ENCODE measurements at places on chromosomes 3 and 15. TPM values are rescaled to one million over a fixed set of nuclear protein-coding genes. Genes with fewer than 3 reads are reported as not detected.

Gene CACNA2D2
- total RNA-seq = 0.68 TPM

- no peaks in the 10 kb centered on the region for H3K36me3 ChIP-seq
- no peak overlapping the region for H3K4me3 ChIP-seq
- peak overlapping the region; percentile 73 for H3K27ac ChIP-seq
- no peak for DNase-seq
- H3K4me1 ChIP-seq = peaks cover 48% of the 10 kb centered on the region
- no peaks in the 10 kb centered on the region for H3K27me3 ChIP-seq
Observed at GRCh38 chr3:65945480-65945879, 93.2 kb downstream of the MAGI1 start.

Gene CHRD
- total RNA-seq = 0.06 TPM

DNA sequence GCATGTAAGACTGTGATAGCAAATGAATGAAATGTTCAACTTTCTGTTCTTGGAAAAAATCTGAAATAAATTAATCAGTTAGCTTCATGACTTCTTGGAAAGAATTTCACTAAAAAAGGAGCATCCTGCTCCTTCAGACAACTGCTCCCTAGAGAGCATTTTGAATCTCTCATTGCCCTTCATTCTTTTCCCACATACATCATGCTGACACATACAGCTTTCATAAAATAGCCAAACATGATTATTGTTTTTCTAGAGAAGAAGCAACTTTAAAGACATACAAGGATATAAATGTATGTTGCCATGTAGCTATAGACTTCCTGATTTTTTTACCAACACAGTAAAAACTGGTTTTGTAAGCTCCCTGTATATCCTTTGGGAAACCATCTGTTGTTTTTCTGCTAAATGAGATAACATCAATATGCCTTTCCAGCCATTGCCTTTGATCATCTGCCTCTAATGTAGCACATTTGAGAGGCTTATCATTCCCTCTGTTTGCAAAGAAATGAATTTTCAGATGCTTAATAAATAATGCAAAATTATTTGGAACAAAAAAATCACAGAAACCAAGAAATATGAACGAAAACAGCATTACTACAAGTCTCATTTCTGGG, 248.2 kb upstream of the GPR149 start:
- no peak overlapping the region for H3K4me3 ChIP-seq
- H3K36me3 ChIP-seq = no peaks in the 10 kb centered on the region
- no peaks in the 10 kb centered on the region for H3K4me1 ChIP-seq
- DNase-seq = no peak
- no peak overlapping the region for H3K27ac ChIP-seq
- H3K27me3 ChIP-seq = no peaks in the 10 kb centered on the region

DNA sequence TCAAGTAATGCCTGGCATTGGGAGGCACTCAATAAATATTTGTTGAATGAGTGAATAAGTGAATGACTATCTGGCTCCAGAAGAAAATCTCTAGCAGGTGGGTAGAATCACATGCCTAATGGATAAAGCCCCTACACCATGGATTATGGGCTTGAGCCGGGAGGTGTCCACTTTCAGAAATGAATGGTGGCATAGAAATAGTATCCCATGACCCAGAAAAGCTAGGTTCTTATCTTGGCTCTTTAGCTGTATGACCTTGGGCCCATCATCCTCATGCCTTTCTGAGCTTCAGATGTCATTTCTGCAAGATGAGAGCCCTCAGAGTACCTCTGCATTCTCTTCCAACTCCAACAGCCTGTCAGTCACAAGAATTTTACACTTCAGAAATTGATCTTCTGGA, 37.3 kb upstream of the TNIK start:
- H3K36me3 ChIP-seq = no peaks in the 10 kb centered on the region
- DNase-seq = no peak
- H3K4me3 ChIP-seq = no peak overlapping the region
- H3K4me1 ChIP-seq = no peaks in the 10 kb centered on the region

DNA sequence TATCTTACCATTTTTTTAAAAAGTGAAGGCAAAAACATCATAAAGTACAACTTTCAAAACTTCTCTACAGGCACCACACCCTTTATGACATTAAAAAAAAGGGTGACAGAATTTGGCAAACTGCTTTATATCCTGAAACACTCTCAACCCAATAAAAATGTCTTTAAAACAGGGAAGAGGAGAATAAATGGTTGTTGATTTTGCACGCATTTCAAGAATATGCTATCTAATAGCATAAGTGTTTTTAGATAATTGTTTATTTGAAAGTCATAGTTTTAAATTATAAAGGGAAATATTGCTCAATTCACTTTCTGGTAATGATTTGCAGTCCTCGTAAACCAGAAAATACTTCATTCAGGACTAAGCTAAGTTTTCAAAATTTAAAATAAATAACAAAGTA, 1.7 kb upstream of the PCOLCE2 start:
- H3K27me3 ChIP-seq = peaks cover 13% of the 10 kb centered on the region
- no peak overlapping the region for H3K27ac ChIP-seq
- no peak for DNase-seq
- H3K36me3 ChIP-seq = no peaks in the 10 kb centered on the region
- peaks cover 16% of the 10 kb centered on the region for H3K4me1 ChIP-seq

DNA sequence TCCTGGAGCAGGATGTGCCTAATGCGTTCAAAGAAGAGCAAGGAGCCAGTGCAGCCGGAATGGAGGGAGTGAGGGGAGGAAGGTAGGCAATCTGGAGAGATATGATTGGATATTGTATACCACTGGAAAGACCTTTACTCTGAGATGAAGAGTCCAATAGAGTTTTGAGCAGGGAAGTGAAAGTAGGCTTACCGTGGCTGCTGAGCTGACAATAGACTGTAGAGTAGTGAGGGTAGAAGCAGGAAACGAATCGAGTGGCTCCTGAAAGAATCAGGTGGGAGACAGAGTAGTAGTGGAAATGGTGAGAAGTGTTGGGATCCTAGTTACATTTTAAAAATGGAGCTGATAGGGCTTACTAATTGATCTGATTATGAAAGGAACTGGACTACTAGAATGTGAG, 51.8 kb upstream of the NUDT16 start:
- DNase-seq = no peak
- H3K27me3 ChIP-seq = no peaks in the 10 kb centered on the region
- no peaks in the 10 kb centered on the region for H3K4me1 ChIP-seq
- no peak overlapping the region for H3K27ac ChIP-seq
- no peak overlapping the region for H3K4me3 ChIP-seq

Gene GPR62
- total RNA-seq = not detected

DNA sequence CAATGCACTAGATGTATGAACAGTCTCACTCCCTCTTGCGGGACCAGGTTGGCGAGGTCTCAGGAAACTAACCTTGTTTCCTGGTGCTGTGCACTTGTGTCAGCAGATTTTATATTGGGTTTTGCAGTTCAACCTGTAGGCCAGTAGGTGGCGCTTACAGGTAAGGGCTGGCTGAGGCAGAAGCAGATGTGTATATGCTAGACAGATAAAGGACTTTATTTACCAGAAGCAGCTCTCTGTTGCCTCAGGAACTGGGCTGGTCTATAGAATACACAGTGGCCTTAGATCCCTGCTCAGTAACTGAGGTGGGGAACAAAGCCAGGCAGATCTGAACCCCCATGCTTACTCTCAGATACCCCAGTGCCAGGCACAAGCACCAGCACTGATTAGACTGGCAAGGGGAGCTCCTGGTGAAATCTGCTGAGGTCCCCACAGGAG, 296.8 kb downstream of the DOCK3 start:
- DNase-seq = peak; percentile 36
- H3K27me3 ChIP-seq = no peaks in the 10 kb centered on the region
- no peak overlapping the region for H3K27ac ChIP-seq
- no peaks in the 10 kb centered on the region for H3K36me3 ChIP-seq

Gene WNT5A
- 15.7 TPM for total RNA-seq

DNA sequence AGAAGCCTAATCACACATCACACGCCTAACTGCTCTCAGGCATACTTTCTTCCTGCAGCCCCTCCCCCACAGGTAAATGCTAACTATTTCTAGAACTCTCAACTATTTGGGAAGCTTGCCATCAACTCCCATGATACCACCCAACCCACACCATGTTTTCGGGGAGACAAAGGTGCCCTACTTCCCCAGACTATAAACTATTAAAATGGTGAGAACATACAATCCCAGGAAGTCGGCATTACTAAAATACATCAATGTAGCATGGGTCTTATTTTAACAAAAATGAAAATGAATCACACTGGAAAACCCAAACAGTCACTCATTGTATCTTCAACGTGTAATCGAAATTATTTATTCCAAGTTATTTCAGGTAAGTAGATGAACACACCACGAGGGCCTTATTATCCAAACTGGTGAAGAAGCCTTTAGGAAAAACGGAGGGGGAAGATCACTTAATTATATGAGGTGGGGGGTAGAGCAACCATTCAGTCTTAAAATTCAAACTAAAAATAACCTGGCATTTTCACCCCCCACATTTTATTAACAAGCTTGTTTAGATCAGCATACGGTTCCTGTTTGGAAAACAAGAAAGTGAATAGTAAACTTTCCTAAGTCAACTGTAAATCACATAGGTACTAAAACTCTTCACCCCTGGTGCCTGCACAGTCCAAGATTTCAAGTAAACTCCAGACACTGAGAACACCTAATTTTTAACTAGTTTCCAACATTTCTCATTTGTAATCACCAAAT, 1.9 kb downstream of the TBL1XR1 start:
- H3K27me3 ChIP-seq = no peaks in the 10 kb centered on the region
- H3K4me3 ChIP-seq = peak overlapping the region; percentile 79
- H3K4me1 ChIP-seq = peaks cover 43% of the 10 kb centered on the region
- peak overlapping the region; percentile 98 for H3K27ac ChIP-seq

DNA sequence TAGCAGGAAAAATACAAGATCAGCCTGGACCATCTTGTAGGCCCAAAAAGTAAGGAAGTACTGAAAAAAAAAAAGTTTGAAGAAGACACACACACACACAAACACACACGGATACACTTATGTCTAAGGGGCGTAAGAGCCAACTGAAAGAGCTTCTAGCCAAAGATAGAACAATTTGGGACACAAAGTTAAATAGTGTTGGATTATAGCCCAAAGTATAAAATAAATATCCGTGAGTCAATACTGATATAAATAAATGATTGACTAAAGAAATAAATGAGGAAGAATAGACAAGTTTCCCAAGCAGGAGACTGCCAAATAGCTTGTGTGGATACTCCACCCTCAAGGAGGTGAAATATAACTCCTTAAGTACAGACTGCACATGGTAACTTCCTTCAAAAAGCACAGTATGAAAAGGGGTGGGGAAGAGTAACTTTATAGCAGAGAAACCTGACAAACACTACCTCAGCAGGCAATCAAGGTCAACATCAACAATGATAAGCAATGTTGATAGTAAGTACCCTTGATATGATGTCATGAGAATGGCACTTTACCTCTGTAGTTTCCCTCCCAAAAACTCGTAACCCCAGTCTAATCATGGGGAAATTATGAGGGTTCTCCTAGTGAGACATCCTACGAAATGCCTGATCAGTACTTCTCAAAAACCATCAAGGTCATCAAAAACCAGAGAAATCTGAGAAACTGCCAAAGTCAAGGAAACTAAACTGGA, 187.3 kb upstream of the ATP11B start:
- H3K36me3 ChIP-seq = no peaks in the 10 kb centered on the region
- no peaks in the 10 kb centered on the region for H3K27me3 ChIP-seq
- no peak overlapping the region for H3K27ac ChIP-seq
- H3K4me3 ChIP-seq = no peak overlapping the region
- no peak for DNase-seq

GRCh38 chr3:66544619-66545429, 44.0 kb upstream of the LRIG1 start:
- no peak overlapping the region for H3K27ac ChIP-seq
- no peak for DNase-seq
- no peak overlapping the region for H3K4me3 ChIP-seq
- no peaks in the 10 kb centered on the region for H3K36me3 ChIP-seq
- no peaks in the 10 kb centered on the region for H3K27me3 ChIP-seq
- H3K4me1 ChIP-seq = peaks cover 11% of the 10 kb centered on the region

- peak overlapping the region; percentile 56 for H3K4me3 ChIP-seq
- H3K36me3 ChIP-seq = no peaks in the 10 kb centered on the region
- H3K27me3 ChIP-seq = no peaks in the 10 kb centered on the region
- peak overlapping the region; percentile 26 for H3K27ac ChIP-seq
- peaks cover 9% of the 10 kb centered on the region for H3K4me1 ChIP-seq
- DNase-seq = peak; percentile 5
Observed at GRCh38 chr3:116444819-116445310, 422 bp downstream of the LSAMP start.

DNA sequence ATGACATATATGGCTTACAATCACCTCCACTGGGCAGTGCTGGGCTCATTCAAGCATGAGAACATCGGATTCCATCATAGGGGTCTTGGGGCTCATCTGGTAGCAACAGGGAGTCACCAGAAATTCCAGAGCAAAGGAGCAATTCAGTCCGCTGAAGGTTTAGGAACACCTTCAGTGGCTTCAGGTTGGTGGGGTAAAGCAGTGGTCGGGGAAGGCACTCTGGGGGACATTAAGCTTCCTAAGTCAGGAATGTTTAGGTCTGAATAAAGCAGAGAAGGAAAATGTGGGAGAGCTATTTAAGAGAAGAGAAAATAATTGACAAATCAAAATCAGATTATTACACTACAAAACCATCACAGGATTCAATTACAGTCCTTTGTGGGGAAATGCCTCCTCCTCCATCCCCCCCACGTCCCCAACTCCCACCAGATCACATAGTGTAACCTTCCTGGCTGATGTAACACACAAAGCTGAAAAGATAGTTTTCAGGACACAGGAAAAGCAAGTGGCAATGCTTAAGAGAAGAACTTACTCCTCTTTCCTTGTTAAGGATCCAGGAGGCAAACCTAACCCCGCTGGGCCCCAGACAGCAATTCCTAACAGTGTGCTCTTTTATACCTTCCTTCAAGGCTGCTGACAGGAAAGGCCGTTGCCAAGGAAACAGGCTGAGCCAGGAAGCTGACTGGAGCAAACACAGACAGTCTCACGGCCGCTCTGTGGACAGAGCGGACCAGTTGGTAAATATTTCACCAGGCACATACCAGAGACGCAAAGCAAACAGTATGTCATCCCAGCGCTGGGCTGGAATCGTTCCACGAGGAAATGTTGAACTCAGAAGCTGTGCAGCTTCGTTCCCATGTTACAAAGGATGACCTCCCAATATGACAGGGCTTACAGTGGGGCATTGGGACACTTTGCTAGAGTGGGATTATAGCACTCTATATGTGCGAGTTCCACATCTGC, 57.5 kb upstream of the LMCD1 start:
- peaks cover 13% of the 10 kb centered on the region for H3K4me1 ChIP-seq
- H3K36me3 ChIP-seq = no peaks in the 10 kb centered on the region
- no peak overlapping the region for H3K27ac ChIP-seq
- peak; percentile 52 for DNase-seq

- no peaks in the 10 kb centered on the region for H3K27me3 ChIP-seq
- H3K4me3 ChIP-seq = no peak overlapping the region
- H3K36me3 ChIP-seq = no peaks in the 10 kb centered on the region
- no peak for DNase-seq
- H3K4me1 ChIP-seq = no peaks in the 10 kb centered on the region
- no peak overlapping the region for H3K27ac ChIP-seq
Observed at GRCh38 chr3:18258492-18258891, 166.6 kb downstream of the SATB1 start.
